ENCODE measurements at places on chromosomes 5 and 9.

- no peak for ATAC-seq
Observed at GRCh38 chr9:3457175-3457574, 68.6 kb downstream of the RFX3 start.

DNA sequence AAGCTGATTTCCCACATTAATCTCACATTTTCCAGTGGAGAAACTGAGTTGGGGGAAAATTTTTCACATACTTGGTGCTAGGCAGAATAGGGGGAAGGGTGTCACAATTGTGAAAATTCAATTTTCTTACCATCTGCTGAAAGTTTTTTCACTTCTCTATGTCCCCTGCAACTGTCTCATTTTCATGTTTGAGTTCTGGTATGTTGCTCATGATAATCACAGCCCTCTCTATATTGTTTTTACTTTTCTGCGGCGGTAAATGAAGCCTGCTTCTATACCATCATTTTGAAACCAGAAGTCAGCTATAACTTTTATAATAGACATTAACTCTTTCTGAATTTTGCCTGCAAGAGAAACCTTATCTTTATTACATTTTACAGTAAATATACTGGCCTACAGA, 1664.5 kb downstream of the EFNA5 start:
- no peak for ATAC-seq

- ATAC-seq = no peak
Observed at GRCh38 chr5:112998296-112998695, 21.7 kb downstream of the DCP2 start.

- no peak for ATAC-seq
Observed at GRCh38 chr5:11385251-11385900, 518.9 kb downstream of the CTNND2 start.

- ATAC-seq = no peak
Observed at GRCh38 chr5:134530301-134531077, 5.0 kb downstream of the JADE2 start.

- no peak for ATAC-seq
Observed at GRCh38 chr5:112445626-112446350, 26.7 kb upstream of the EPB41L4A start.

DNA sequence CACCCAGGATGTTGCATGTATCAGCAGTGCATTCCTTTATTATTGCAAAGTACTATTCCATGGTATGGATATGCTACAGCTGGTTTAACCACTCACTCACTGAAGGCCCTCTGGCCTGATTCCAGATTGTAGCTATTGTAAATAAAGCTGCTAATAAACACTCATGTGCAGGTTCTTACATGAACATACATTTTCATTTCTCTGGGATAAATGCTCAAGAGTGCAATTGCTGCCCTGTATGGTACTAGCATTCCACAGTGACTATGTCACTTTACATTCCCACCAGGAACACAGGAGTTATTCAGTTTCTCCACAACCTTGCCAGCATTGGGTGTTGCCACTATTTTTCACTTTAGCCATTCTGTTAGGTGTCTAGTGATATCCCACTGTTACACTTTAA, 267.6 kb downstream of the SPOCK1 start:
- ATAC-seq = no peak

- ATAC-seq = no peak
Observed at GRCh38 chr5:77066184-77066583, 20.9 kb downstream of the ZBED3 start.

GRCh38 chr9:34520096-34520495, 2.7 kb downstream of the ENHO start:
- ATAC-seq = no peak

- no peak for ATAC-seq
Observed at GRCh38 chr5:133360693-133361472, 251.5 kb downstream of the FSTL4 start.
